ENCODE measurements at places on chromosomes 3 and 15. TPM values are rescaled to one million over a fixed set of nuclear protein-coding genes. Genes with fewer than 3 reads are reported as not detected.

The KBTBD12 gene
- total RNA-seq: not detected

The ANKRD34C gene
- not detected for total RNA-seq

The C2CD4A gene
- 0.23 TPM for total RNA-seq

The TRPM1 gene
- not detected for total RNA-seq

The SLC6A11 gene
- total RNA-seq: not detected

The ITIH4 gene
- 16.0 TPM for total RNA-seq

The CASR gene
- total RNA-seq: 0.10 TPM

The ST6GAL1 gene
- total RNA-seq: 128 TPM

The ACOX2 gene
- not detected for total RNA-seq

The PLA2G4E gene
- not detected for total RNA-seq

The FAM107A gene
- total RNA-seq: not detected

The KCNMB3 gene
- total RNA-seq: 1.3 TPM

The CCDC12 gene
- total RNA-seq: 55.0 TPM

The STRIT1 gene
- total RNA-seq: not detected

The ZPLD1 gene
- total RNA-seq: not detected

The ENTPD3 gene
- not detected for total RNA-seq

The ROBO1 gene
- not detected for total RNA-seq

The OSTN gene
- total RNA-seq: not detected

The TMEM40 gene
- not detected for total RNA-seq

The SLC22A13 gene
- total RNA-seq: 0.25 TPM

The GHSR gene
- not detected for total RNA-seq

The GREM1 gene
- total RNA-seq: not detected

The PCOLCE2 gene
- 0.38 TPM for total RNA-seq
